ENCODE measurements at places on chromosomes 6 and 20. TPM values are rescaled to one million over a fixed set of nuclear protein-coding genes. Genes with fewer than 3 reads are reported as not detected.

VNN1 gene
- polyA plus RNA-seq: 1.6 TPM

GCNT2 gene
- 4.0 TPM for polyA plus RNA-seq

WFDC10A gene
- polyA plus RNA-seq: not detected

GPR6 gene
- not detected for polyA plus RNA-seq

ADTRP gene
- polyA plus RNA-seq: 1.3 TPM

RALGAPB gene
- polyA plus RNA-seq: 19.8 TPM

HUS1B gene
- not detected for polyA plus RNA-seq

BTNL2 gene
- polyA plus RNA-seq: not detected

EEF1A2 gene
- polyA plus RNA-seq: 15.1 TPM

PRR18 gene
- polyA plus RNA-seq: 0.15 TPM

UBE3D gene
- polyA plus RNA-seq: 12.6 TPM

RGS17 gene
- polyA plus RNA-seq: 5.8 TPM

RAMACL gene
- polyA plus RNA-seq: 27.2 TPM

SNPH gene
- polyA plus RNA-seq: 1.0 TPM

CLPSL2 gene
- 1.9 TPM for polyA plus RNA-seq

RBPJL gene
- not detected for polyA plus RNA-seq

NKAPL gene
- polyA plus RNA-seq: 6.6 TPM

GRM1 gene
- polyA plus RNA-seq: 200 TPM

AVP gene
- not detected for polyA plus RNA-seq

LY6G6C gene
- polyA plus RNA-seq: not detected

NUP153 gene
- polyA plus RNA-seq: 9.6 TPM

SAPCD1 gene
- not detected for polyA plus RNA-seq

JPH2 gene
- not detected for polyA plus RNA-seq

SLC12A5 gene
- 498 TPM for polyA plus RNA-seq

TULP1 gene
- not detected for polyA plus RNA-seq

MOG gene
- 1.7 TPM for polyA plus RNA-seq

SNRPB2 gene
- 178 TPM for polyA plus RNA-seq

DLL1 gene
- polyA plus RNA-seq: 0.17 TPM

GINS1 gene
- not detected for polyA plus RNA-seq

CST5 gene
- not detected for polyA plus RNA-seq

CRISP3 gene
- polyA plus RNA-seq: not detected

DEFB124 gene
- not detected for polyA plus RNA-seq

LRRN4 gene
- polyA plus RNA-seq: not detected

BMP5 gene
- not detected for polyA plus RNA-seq

STX11 gene
- not detected for polyA plus RNA-seq

PPP1R14C gene
- polyA plus RNA-seq: 9.2 TPM
